ENCODE measurements at places on chromosomes 2 and 18.

DNA sequence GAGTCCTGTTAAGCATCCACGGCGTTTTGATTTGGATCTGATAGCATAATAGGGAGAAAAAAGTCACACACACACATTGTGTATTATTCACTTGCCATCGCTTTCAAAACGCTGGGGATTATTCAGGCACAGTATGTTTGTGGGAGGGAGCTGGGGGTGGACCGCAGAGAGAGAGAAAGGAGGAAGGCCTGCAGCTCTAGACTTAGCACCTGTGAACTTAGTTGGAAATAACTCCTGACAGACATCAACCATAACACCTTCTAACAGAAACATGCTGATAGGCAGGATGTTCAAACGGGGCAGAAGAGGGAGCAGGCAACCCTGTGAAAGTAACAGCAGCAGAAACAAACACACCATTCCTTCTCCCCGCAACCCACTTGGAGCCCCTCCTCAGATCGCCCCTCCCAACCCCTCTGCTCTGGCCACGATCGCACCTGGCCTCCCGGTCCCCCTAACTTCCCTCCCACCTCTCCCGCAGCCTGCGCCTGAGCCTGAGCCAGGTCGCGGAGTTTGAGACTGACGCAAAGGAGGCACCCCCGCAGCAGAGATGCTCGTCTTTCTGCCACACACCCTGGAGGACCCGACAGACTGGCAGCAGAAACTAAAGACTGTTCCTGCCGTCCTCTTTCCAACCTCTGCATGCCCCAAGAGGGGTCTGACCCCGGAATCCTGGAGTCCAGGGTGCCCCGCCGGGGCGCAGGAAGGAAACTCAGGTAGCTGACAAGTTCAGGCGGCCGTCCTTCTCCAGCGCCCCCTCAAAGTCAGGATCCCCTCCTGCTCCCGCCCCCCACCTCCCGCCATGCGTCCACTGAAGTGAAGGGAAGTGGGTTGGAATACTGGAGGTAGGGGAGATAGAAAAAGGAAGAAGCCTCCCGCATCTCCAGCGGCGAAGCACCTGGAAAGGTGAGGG, 738 bp downstream of the CHST9 start:
- no peak for DNase-seq

- DNase-seq: no peak
Measured at GRCh38 chr2:203675086-203675485, 31.4 kb upstream of the CD28 start.

DNA sequence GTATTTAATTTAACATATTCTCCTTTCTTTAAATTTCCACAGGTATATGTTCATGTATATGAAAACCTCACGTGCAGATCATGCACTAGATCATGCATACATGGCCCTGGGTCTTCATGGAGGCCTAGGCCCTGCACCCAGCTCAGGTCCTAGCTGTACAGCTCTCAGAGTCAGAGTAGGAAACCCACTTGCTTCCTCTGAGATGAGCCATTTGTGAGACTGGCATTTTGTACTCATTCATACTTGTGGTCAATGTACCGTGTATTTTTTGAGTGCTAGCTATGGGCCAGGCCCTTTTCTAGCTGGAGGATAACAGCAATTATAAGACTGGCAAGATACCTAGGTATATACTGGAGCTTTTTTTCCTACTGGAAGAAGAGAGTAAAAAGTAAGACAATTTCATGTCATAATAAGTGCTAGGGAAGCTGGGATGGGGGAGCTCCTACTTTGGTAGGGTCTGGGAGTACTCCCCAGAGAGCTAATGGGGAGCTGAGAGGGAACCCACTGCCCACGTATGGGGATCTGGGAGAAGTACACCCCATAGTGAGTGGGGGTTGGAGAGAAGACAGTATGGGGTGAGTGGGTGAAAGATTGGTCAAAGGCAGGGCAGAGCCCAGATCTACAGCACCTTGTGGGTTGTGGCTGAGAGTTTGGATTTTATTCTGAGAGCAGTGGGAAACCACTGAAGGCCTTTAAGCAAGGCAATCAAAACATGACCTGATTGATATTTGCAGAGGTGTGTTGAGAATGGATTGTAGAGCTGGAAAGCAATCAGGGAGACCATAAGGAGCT, 72.0 kb downstream of the POLE4 start:
- no peak for DNase-seq

- no peak for DNase-seq
Measured at GRCh38 chr2:225510796-225511195, 111.3 kb downstream of the NYAP2 start.

DNA sequence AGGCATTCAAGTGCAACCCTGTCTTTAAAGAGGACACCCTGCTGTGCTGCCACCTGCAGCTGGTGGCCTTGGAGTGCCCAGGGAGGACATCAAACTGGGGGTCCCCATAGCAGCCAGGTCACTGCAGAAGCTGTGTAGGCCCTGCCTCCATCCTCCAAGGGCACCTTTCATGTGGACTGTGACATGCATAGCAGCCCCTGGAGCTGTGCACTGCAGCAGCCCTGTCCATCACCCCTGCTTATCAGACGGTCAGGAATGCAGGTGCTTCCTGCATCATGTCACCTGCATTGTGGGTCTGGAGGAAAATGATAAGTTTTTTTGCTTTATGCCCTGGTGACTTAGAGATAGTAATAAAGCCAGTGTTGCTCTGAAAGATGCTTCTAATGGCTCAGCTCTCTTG, 155.7 kb downstream of the DYSF start:
- DNase-seq: no peak

- DNase-seq: no peak
Measured at GRCh38 chr2:171386627-171387026, 47.2 kb downstream of the METTL8 start.
